Activated naive CD4-positive, alpha-beta T cell treated with anti-CD3 and anti-CD28 coated beads, Interleukin-2, amount 50 U/mL, for 72 hours (primary cell): ENCODE measurements at places on chromosomes 16 and 17.

DNA sequence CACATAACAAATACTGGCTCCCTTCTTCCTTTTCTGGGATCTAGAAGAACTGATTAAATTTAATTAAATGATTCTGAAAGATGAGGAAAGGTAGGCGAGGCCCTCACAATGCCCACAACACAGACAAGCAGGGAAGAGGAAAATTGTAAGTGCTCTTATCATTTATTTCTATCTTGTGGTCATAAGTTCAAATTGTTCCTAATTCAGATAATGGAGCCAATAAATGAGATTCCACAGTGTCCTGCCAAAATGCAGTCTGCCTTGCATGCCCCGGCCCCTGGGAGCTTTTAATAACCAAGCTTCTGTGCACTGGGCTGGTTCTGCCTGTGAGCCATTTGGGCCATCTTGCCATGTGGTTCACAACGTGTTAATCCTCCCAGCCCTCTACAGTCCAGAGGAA is 97.0 kb downstream of the CMC2 start:
- DNase-seq = no peak

- no peak for DNase-seq
Observed at GRCh38 chr16:49650603-49651002, 205.3 kb downstream of the ZNF423 start.

GRCh38 chr16:12558641-12559040 is 245.0 kb downstream of the CPPED1 start:
- DNase-seq = no peak

DNA sequence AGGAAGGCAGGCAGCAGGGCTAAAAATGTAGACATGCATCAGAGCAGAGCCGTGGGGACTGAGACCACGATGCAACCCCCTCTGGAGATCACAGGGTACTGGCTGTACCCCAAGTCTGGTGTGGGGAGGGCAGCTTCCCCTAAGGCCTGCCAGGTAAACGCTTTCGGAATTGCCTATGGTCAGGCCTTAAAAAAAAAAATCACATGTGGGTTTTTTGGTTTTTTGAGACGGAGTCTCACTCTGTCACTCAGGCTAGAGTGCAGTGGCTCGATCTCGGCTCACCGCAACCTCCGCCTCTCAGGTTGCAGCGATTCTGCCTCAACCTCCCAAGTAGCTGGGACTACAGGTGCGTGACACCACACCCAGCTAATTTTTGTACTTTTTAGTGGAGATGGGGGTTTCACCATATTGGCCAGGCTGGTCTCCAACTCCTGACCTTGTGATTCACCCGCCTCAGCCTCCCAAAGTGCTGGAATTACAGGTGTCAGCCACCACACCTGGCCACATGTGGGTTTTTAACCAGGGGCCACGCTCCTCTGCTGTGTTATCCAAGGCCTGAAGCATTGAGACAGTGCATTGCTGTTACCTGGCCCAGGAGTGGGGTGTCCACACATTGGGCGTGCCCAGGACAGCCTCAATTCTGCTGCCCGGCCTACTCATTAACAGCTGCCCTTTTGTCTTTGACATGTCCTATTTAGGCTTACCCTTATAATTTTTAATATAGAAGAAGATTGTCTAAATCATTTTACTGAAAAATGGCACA is 50.4 kb downstream of the LITAF start:
- DNase-seq = no peak

DNA sequence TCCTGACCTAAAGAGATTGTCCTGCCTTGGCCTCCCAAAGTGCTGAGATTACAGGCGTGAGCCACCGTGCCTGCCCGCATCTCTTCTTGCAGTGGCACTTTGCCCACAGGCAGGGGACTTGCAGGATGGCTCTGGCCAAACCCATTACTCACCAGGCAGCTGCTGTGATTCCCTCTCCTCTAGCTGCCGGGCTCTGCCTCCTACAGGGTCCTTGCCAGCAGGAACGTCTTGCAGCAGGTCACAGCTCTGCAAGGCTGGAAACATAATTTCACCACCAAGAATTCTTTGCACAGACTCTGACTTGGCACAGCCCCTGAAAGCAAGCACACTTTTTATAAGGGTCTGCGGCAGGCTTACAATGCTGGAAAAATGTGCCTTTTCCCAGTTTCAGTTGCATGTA is 20.3 kb downstream of the COX4I1 start:
- no peak for DNase-seq

- no peak for DNase-seq
Observed at GRCh38 chr16:87263418-87264052, 53.7 kb downstream of the C16orf95 start.

- peak; percentile 91 for DNase-seq
Observed at GRCh38 chr17:7989781-7990655, 12.4 kb upstream of the GUCY2D start.

- DNase-seq = no peak
Observed at GRCh38 chr17:61591930-61592329, 911 bp upstream of the NACA2 start.
